H9 (cell line): ENCODE measurements at places on chromosomes 12 and 14. TPM values are rescaled to one million over a fixed set of nuclear protein-coding genes. Genes with fewer than 3 reads are reported as not detected.

SGPP1 gene
- 5.5 and 5.8 TPM in 2 replicates for total RNA-seq

ARHGDIB gene
- total RNA-seq = 0.29 and 0.44 TPM in 2 replicates

DNA sequence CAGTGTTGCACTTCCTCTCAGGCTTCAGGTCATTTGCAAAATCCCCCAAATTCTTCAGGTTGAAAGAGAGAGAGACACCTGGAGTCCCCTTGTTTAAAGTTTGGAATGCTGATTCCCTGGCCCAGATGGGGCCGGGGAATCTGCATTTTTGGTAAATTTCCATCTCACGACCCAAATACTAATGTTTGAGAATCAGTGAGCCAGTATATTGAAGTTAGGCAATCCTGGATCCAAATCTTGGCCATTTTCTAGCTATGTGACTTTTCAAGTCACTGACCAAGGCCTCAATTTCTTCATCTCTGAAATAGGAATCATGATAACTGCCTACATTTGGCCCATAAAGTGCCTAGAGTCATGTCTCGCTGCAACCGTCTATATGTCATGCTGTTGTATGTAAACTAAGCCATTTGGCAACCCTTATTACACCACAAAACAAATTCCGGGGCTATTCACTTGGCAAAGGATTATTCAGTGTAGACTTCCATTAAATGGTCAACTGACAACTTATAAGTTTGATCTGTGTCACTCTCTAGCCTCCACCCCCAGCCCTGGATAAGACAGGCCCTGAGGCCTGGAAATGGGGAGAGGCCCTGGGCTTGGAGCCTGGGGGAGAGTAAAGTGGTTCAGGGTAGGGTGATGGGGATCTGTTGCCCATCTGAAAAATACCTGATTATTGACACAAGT lies 3.7 kb upstream of the ZFP36L1 start:
- peak overlapping the region; percentile 95 for H3K4me3 ChIP-seq
- no peaks in the 10 kb centered on the region for H3K27me3 ChIP-seq
- peaks cover 26% of the 10 kb centered on the region for H3K36me3 ChIP-seq
- peaks cover 3% of the 10 kb centered on the region; the same call in 1 of the 2 replicates for H3K4me1 ChIP-seq

TM7SF3 gene
- 68.7 and 74.9 TPM in 2 replicates for total RNA-seq

FLVCR2 gene
- total RNA-seq = 6.1 and 7.1 TPM in 2 replicates

DNA sequence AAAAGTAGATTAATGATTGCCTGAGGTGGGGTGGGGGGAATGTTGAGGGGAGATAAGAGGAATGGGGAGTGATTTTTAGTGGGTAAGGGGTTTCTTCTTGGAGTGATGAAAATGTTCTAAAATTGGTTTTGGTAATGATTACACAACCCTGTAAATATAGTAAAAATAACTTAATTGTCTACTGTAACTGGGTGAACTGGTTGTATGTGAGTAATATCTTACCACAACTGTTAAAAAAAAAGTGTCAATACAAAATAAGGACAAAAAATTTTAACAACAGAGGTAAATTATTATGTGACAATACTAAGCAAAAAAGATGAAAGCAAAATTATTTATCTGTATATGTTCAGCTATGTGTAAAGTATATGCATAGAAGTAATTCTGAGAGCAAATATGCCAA lies 86.3 kb upstream of the RASSF8 start:
- H3K4me1 ChIP-seq = no peaks in the 10 kb centered on the region
- H3K27ac ChIP-seq = no peak overlapping the region
- H3K27me3 ChIP-seq = no peaks in the 10 kb centered on the region
- no peak for DNase-seq
- no peaks in the 10 kb centered on the region for H3K36me3 ChIP-seq
- H3K4me3 ChIP-seq = no peak overlapping the region

DNA sequence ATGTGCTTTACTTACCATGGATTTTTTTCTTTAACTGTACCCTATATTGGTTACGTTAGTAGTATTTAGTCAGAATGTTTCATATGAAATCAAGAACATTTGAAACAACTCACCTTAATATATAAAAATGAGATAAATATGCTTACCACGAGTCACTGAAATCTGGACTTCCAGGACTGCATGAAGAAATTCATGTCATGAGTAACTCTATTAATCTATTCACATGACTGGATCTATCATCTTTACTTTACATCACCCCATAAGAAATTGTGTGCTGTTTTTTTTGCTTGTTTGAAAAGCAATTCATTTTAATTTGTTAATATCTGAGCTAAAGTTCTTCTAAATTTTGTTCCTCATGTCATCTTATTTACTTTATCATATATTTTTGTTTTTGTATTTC lies 5.2 kb downstream of the EPYC start:
- H3K4me3 ChIP-seq = no peak overlapping the region
- H3K4me1 ChIP-seq = no peaks in the 10 kb centered on the region
- no peak overlapping the region for H3K27ac ChIP-seq
- no peaks in the 10 kb centered on the region for H3K27me3 ChIP-seq
- no peaks in the 10 kb centered on the region for H3K36me3 ChIP-seq

DNA sequence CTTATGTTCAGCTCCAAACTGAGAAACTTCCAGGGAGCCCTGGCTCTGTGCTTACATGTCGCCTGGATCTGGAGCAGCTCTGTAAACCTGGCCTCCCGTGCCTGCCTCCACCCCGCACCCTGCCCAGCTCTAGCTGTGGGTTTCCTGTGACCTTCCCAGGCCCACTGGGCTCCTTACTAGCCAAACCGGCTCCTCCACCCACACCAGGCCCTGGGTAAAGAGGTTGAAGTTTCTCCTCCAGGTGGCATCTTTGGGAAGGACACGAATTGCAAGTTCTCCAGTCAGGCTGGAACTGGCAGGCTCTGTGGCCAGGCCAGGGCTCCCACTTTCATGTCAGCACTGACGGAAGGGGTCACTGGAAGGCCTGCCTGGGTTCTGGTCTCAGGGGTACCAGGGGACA lies 60.9 kb upstream of the ZFP36L1 start:
- H3K27ac ChIP-seq = no peak overlapping the region
- no peaks in the 10 kb centered on the region for H3K27me3 ChIP-seq
- no peak overlapping the region for H3K4me3 ChIP-seq
- H3K4me1 ChIP-seq = no peaks in the 10 kb centered on the region; the same call in 1 of the 2 replicates
- DNase-seq = no peak

- no peak overlapping the region for H3K27ac ChIP-seq
- H3K27me3 ChIP-seq = no peaks in the 10 kb centered on the region
- no peak overlapping the region for H3K4me3 ChIP-seq
- H3K4me1 ChIP-seq = no peaks in the 10 kb centered on the region; the same call in 1 of the 2 replicates
- DNase-seq = no peak
These were observed 377.4 kb downstream of the GRIN2B start for GRCh38 chr12:13603953-13604352.

- H3K36me3 ChIP-seq = no peaks in the 10 kb centered on the region
- H3K4me1 ChIP-seq = no peaks in the 10 kb centered on the region
- DNase-seq = no peak
- no peak overlapping the region for H3K4me3 ChIP-seq
- no peak overlapping the region for H3K27ac ChIP-seq
These were observed 41.2 kb upstream of the SLC2A13 start for GRCh38 chr12:40146800-40147797.

DNA sequence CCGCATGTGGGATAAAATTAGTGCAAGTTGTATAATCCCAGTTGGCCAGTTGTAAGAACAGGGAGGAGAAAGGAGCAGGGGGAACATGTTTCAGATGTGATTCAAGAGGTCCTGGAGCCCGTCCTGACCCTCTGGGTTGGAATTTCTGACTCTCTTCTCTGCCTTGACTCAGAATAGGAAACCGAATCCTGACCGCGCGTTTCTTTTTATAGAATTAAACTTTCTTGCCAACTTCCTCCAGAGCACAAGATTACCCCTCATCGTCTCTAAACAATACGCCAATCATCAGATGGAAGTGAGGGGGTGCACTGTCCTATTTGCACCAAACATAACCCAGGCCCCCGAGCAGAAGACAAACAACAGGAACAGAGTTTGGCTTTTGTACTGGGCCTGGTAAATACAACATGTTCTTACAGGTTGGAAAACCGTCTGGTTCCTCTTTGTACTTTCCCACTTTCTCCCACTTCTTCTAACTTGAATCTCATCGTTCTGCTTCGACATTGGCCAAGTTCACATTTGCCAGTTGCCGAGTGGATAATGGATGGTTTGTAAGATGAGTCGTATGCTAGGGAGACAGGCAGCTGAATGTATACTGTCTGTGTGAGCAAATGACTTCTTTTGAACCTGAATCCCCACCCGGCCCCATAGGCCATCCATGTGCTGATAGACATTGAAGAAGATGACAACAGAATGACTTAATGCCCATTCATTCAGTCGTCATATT lies 42.6 kb upstream of the MED13L start:
- H3K27ac ChIP-seq = no peak overlapping the region
- no peak for DNase-seq
- no peaks in the 10 kb centered on the region for H3K4me1 ChIP-seq
- no peaks in the 10 kb centered on the region for H3K36me3 ChIP-seq
- no peaks in the 10 kb centered on the region for H3K27me3 ChIP-seq
- no peak overlapping the region for H3K4me3 ChIP-seq

GRCh38 chr12:110577864-110578693 lies 5.0 kb downstream of the PPTC7 start:
- no peak overlapping the region for H3K4me3 ChIP-seq
- no peaks in the 10 kb centered on the region for H3K27me3 ChIP-seq
- no peak for DNase-seq
- H3K27ac ChIP-seq = no peak overlapping the region
- peaks cover 5% of the 10 kb centered on the region for H3K36me3 ChIP-seq

LRP1-AS gene
- total RNA-seq = not detected in 2 replicates

GRCh38 chr12:98180603-98181002 lies 334.8 kb upstream of the TMPO start:
- no peak for DNase-seq
- no peaks in the 10 kb centered on the region for H3K36me3 ChIP-seq
- no peak overlapping the region for H3K4me3 ChIP-seq

- no peak overlapping the region for H3K4me3 ChIP-seq
- H3K36me3 ChIP-seq = no peaks in the 10 kb centered on the region
- no peaks in the 10 kb centered on the region for H3K4me1 ChIP-seq
These were observed 39.0 kb downstream of the NID2 start for GRCh38 chr14:52029881-52030280.

DNA sequence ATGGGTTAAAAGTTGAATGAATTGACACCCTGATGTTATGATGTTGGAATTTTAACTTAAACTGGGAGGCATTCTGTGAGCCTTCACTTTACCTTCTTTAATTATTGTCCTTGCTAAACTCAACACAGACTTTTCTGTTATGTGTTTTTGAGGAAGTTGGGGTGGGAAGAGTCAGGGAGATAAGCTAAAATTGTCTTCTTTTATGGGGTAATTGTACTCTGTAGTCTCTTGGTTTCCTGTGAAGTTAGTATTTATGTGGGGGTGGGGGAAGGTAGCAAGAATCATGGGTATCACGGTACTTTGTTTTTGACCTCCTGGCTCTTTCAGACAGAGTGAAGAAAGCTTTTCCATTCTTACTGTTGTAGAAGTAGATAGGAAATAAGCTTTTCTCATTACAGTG lies 32.9 kb downstream of the RAB21 start:
- H3K27me3 ChIP-seq = no peaks in the 10 kb centered on the region
- H3K4me3 ChIP-seq = no peak overlapping the region
- no peaks in the 10 kb centered on the region for H3K4me1 ChIP-seq
